ENCODE measurements at places on chromosomes 12 and 14.
A peak's percentile ranks its signal among the peaks of the same experiment; 100 is the strongest.

- DNase-seq: no peak
Observed at GRCh38 chr14:62674563-62675237, 370.6 kb downstream of the KCNH5 start.

GRCh38 chr12:3228552-3228951 lies 151.4 kb downstream of the TSPAN9 start:
- no peak for DNase-seq

- DNase-seq: no peak
Observed at GRCh38 chr12:40647651-40648050, 44.6 kb upstream of the CNTN1 start.

GRCh38 chr12:32257695-32258496 lies 141.5 kb upstream of the FGD4 start:
- DNase-seq: no peak

DNA sequence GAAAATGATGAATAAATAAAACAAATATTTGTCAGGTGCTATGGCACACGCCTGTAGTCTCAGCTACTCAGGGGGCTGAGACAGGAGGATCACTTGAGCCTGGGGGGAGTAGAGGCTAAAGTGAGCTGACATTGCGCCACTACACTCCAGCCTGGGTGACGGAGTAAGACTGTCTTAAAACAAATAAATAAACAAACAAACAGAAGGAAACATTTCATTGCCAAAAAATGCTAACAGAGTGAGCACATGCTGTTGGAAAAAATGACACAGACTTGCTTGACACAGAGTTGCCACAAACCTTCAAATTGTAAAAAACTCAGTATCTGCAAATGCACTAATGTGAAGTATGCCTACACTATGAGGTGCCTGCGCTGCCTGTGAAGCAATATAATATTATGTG lies 50.8 kb upstream of the AP4S1 start:
- DNase-seq: no peak

DNA sequence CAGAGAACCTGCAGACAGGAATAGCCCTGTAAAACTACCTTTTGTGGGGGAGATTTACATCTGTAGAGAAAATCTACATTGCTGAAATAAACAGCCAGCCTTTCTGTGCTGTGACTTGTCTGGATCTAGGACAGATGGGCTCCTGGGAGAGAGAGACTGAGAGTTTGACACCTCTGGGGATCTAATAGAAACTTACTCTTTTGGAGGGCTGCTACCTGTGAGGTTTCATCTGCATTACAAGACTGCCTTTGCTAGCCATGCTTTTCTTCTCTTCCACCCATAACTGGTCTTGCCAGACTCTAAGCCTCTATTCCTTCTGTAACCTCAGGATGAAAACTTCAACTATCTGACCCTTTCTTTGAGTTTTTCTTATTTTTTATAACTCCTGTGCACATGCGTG lies 452.6 kb downstream of the ZFP36L1 start:
- no peak for DNase-seq

- DNase-seq: no peak
Observed at GRCh38 chr12:129393357-129393937, 510.4 kb downstream of the TMEM132D start.

DNA sequence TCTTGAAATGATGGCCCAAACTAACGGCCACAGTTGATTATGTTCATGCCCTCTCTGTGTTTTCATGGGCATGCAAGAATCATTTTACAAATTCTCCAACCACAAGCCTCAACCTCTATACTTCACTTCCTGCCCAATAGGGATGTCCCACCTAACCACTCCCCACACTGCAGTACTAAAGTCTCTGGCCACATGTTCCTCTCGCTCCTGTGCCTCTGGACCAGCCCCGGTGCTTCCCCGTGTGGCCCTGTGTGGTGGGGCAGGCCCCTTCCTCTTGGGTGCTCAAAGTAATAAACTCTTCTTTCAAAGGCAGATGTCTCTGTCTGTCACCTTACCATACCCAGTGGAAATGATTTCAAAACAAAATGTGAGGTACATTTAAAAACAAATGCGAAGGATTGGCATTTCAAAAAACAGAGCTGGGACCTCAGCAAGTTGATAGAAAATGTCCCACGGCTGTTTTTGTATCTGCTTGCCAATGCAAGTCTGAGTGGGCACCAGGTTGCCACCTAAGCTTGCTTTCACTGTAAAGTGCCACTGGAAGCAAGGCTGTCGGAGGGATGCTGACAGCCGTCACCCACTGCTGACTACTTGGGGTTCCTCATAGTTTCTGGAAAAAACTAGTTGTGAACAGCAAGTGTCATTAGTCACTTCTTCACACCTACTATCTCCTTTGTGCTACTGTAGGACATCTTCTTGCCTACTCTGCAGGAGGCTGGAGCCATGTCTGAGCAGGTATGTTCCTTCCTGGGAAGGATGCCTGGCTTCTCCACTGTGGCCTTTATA lies 8.2 kb upstream of the SERPINA11 start:
- DNase-seq: no peak

DNA sequence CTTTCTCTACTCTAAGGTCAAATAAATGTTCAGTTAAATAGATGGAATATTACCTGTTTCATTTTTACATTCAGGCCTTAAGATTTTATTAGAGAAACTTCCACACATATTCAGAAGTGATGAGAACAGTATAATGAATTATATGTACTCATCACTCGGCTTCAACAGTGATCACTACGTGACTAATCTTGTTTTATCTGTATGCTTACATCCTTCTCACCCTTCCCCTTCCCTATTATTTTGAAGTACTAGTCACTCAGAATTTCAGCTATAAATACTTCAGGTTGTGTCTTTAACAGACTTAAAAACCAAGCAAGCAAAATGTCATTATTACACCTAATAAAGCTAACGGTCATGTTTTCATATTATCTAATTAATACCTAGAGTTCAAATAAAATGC lies 34.9 kb downstream of the ETV6 start:
- no peak for DNase-seq

- DNase-seq: no peak
Observed at GRCh38 chr14:69943084-69943780, 64.0 kb downstream of the SMOC1 start.

GRCh38 chr12:132077322-132078100 lies 66.6 kb downstream of the DDX51 start:
- DNase-seq: no peak

GRCh38 chr14:23066368-23066767 lies 9.0 kb upstream of the CDH24 start:
- no peak for DNase-seq

GRCh38 chr14:77612011-77612620 lies 4.3 kb downstream of the SPTLC2 start:
- DNase-seq: no peak

GRCh38 chr12:86711731-86712130 lies 455.5 kb upstream of the MGAT4C start:
- no peak for DNase-seq

- DNase-seq: no peak
Observed at GRCh38 chr12:2411616-2412304, 359.0 kb downstream of the CACNA1C start.

GRCh38 chr12:23587833-23588559 lies 361.5 kb downstream of the SOX5 start:
- DNase-seq: no peak

- DNase-seq: peak; percentile 46
Observed at GRCh38 chr14:105894125-105894977, 368.0 kb downstream of the TMEM121 start.

DNA sequence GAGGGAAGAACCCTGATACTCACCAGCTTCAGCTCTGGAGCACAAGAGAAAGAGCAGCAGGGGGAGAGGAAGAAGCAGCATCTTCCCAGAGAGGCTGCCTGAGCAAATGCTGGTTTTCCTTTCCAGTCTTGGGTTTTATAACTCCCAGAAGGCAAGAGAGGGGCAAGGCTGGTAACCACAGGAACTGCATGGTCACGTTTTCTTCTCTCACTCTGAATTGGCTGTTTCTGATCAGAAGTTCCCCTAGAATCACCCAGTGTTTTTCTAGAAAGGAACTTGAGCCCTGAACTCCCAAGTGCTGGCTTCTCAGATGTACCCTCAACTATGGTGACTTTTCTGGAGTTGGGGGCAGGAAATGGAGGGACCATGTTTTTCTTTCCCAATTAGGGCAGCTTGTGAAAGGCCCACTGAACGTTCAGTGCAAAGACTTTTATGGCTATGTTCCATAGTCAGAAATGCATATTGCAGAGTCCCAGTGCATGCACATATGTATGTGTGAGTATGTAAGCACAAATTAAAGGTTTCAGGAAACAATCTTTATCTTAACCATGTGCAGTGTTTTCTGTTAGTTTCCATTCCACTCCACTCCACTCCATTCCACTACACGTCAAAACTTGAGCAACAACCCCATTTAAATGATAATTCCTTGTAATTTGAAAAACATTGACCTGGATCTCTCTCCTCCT lies at the start of gene CMA1:
Gene CMA1 (minus strand): TSS at position 111 of the 686 bp plus-strand sequence. CDS start 30 bp downstream, at position 81.
- DNase-seq: no peak

DNA sequence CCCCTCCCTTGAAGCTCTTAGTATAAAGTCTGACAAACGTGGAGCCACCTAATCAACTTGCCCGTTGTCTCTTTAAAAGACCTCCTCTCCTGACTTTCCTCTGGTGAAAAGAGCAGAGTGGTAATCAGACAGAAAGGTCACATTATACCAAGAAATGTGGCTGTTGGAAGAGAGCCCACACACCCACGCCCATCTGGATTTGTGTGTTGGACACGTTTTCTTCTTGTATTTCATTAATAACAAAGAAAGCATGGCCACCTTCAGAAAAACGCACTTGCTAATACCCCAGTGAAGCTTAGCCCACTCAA lies 41.3 kb downstream of the CCDC60 start:
- no peak for DNase-seq

GRCh38 chr14:30573226-30573814 lies 14.4 kb downstream of the G2E3 start:
- no peak for DNase-seq

DNA sequence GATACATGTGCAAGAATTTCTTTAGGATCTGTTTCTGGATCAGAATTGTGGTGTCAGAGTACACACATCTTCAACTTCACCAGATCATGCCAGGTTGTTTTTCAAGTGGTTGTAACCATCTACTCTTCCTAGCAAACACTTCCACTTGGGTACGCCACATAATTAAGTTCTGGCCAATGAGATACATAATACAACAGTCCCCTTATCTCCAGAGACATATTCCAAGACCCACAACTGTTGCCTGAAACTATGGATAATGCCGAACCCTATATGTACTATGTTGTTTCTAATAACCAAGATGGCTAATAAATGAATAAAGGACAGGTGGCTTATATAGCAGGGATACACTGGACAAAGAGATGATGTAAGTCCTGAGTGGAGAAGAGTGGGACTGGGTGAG lies 2.5 kb upstream of the CHPT1 start:
- DNase-seq: no peak

DNA sequence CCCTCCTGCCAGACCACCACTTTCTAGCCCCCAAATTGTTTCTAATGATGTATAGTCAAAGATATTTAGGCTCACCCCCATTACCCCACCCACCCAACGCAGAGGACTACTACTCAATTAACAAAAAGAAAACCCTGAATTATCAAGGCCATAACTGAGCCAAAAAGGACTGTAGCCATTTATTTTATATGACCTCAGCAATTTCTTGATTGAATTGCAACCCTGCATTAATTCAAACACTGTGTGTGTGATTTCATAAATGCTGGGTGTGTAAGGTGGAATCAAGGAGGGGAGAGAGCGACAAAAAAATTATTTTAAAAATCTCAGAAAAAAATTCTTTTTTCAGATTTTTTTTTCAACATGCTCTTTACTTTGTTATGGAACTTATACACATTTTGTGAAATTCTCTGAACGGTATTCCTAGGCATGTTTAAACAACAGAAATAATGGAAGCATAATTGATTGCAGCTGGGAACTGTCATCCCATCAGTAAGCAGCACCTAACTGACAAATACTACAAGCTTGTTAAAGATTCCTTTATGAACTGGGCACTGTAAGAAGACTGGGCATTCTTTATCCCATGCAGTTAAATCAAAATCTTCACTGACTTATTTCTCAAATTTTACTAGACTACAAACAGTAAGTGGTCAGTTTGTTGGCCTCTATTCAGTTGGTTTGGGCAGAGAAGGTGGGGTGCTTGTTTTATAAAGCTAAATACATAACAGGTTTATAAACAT lies 179.1 kb downstream of the SOX5 start:
- no peak for DNase-seq

GRCh38 chr12:46562625-46563225 lies 190.2 kb upstream of the SLC38A2 start:
- no peak for DNase-seq

Data from spleen (tissue), 13 donors.